ENCODE measurements at places on chromosomes 6 and 20. TPM values are rescaled to one million over a fixed set of nuclear protein-coding genes. Genes with fewer than 3 reads are reported as not detected.

The SGK2 gene
- 51.4 TPM for polyA plus RNA-seq

- DNase-seq, result no peak
Measured at GRCh38 chr6:154408891-154409500, 52.4 kb upstream of the IPCEF1 start.

- DNase-seq, result no peak
Measured at GRCh38 chr20:10376270-10377075, 57.5 kb downstream of the MKKS start.

DNA sequence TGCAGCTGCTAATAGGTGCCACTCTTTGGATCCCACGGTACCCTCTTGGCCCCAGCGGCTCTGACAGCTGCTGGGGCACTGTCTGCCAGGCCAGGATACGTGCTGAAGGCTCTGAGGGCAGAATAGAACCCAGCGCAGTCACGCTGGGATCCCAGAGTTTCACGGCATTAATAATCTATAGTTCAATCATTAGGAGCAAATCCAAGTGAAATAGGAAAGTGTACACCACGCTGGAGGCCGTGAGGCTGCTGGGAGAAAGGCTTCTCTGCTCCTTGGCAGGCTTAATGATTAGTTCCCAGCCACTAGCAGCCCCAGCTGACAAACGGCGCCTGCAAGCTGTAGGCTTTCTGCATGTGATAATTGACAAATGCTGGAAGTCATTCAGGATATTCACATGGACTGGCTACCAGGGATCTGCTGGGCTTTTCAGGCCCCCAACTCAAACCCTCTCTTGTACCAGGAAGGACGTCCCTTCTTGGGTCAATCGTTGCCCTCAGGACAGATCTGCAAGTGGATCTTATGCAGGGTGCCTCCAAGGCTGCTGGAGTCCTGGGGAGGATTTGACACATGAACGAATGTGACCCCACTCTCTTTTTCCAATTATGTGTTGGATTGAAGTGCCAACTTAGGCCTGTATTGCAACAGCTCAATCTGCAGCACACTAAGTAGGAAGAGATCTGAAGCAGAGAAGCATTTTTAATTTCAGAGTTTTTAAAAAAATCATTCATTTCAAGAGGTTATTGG, 50.1 kb upstream of the INSM1 start:
- DNase-seq, result no peak

DNA sequence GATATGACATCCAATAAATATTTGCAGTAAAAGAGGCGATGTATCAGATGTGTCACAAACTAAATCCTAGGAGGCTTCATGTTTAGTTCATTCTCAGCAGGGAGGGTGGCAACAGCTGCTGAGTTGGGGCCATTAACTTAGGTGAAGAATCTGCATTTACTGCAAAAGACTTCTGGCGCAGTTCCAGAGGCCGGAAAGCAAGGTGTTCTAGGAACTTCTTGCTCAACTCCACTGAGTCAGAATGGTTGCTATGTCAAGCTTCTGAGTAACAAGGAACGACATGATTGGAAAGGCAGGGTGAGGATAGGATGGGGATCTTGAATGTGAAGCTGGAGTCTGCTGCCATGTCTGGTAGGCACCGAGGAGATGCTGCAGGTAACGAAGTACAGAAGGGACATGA, 11.7 kb downstream of the ADNP start:
- no peak for DNase-seq

Data from right renal pelvis (tissue), 4 donors.